Fibroblast of the aortic adventitia (primary cell): ENCODE measurements at places on chromosomes 6 and 20.

DNA sequence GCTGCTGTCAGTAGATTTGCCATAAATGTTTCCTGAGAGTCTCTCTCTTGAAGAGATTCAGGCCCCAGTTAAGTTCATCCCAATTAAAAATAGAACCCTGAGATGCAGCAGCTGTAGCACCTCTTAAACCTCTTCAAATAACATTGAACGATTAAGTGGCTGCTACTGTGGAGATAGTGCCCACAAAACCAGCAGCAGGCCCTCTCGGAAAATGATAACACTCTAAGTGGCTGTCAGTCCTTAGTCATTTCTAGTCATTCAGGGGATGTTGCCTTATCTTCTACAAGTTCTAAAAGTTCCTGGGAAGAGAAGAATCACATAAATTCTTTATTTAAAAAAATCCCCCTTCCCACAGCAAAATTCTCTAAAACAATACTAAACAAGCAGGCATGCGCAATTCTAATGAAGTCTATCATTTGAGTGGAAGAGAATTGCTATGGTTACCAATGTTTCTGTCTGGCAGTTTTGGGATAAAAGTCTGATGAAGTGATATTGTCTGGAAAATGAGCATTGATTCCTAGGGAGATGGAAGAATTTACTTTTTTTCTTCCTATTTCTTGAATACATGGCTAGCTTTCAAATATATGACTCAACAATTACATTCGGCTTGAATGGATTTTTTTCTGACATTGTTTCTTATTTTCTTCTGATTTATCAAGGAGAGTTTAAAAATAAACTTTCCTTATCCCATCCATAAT lies 131.9 kb downstream of the TRMT11 start:
- peak; percentile 69 for DNase-seq

DNA sequence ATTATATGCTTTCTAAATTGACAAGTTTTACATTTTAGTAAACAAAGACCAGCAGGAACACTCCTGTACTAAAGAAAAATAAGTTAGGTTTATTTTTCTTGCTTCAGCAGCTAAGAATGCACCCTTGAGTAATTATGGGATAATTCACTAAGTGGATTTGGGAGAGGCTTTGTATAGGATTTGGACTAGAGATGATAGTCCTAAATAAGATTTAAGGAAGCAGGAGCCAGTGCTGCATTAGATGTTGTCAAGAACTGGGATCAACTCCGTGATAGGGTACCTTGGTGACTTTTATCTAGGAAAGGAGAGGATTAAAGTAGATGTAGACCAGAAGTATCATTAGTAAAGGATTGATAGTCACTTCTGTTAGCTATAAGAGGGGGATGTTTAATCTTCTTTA lies 4.1 kb upstream of the C6orf141 start:
- no peak for DNase-seq

DNA sequence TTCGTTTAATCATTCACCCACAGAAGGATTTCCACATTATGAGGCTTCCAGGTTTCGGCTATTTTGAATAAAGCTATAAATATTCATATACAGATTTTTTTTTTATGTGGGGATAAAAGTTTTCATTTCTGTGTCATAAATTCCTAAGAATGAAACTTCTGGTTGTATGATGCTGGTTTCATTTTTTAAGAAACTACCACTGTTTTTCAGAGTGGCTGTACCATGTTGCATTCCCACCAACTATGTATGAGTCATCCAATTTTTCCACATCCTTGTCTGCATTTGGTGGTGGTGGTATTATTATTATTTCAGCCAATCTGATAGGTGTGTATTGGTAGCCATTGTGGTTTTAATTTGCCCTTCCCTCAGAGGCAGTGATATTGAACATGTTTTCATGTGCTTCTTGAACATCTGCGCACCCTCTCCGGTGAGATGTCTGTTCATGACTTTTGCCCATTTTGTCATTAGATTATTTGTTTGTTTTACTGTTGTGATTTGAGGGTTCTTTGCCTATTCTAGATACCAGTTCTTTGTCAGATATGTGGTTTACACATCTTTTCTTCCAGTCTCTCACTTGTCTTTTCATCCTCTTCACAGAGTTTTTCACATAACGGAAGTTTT lies 75.5 kb downstream of the DOK5 start:
- peak; percentile 40 for DNase-seq

- DNase-seq, result no peak
Measured at GRCh38 chr20:61457725-61458124, 205.7 kb downstream of the CDH4 start.

GRCh38 chr6:39493777-39494176 lies 171.3 kb upstream of the KCNK16 start:
- no peak for DNase-seq

GRCh38 chr6:53989504-53989903 lies 121.7 kb upstream of the MLIP start:
- DNase-seq, result no peak

DNA sequence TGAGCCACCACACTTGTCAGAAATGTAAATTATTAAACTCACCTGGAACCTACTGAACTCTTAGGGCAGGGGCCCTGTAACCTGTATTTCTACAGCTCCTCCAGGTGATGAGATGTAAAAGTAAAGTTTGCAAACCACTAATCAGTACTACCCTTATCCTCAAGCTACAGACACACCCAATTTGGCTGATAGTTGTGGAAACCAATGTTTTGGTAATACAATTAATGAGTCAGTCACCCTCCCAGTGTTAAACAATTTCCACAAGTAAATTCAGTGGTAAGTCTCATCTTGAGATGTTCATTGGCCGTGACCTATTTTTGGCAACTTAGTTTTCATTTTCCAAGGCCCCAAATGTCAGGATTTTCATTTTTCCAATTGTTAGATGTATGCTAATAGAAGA lies 29.6 kb downstream of the GCNT2 start:
- DNase-seq, result no peak

DNA sequence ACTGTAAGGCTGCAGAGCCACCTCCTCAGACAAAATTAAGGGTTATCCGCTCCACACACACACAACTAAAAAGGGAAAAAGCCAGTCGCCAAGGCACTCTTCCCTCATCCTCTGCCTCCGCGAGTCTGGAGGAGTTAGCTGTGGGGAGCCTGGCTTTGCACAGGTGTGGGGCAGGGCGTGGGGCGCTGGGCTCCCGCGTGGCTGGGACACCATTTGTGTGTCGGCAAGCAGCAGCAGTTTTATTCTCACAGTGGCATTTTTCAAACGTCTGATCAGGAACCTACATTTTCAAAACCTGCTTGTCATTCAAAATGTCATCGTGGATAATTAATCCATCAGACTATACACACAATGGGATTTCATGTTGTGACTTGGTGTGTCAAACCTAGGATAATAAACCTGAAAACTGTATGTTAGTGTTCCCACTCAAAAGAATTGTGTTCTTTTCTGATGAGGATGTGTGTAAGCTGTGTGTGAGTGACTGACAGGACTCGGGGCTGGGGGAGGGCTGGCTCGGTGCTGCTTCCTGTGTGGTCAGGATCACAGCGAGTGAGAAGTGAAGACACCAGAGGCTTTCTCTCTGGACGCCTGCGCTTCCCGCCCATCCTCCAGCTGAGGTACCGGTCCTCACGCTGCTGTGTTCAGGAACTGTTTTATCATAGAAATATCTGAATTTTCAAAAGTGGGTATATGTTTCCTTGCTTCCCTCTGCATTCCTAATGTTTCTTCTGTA lies 83.1 kb downstream of the IRF4 start:
- DNase-seq, result no peak

GRCh38 chr20:24004471-24004870 lies 15.9 kb upstream of the GGTLC1 start:
- no peak for DNase-seq

DNA sequence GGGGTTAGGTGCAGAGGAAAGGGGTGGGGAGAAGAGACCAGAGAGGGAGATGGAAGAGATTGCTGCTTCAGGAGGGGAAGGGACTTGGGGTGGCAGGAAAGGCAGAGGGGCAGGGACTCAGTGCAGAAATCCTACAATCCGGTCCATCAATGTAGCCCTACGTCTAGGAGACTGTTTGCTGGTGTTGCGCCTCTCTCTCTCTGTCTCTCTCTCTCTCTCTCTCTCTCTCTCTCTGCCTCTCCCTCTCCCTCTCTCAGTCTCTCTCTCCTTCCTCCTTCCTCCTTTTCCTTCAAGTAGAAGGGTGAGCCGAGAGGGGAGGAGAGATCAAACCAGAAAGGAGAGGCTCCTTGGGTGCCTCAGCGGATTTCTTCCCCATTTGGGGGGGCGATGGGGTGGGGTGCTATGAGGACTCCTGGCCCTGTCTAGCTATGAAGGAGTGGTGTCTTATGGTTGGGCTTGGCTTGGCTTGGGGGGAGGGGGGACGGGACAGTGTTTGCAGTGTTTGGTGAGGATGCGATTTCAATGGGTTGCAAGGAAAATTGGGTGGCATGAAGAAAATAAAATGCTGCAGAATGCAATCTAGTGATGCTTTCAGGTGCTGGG lies 181.2 kb downstream of the TBXT start:
- no peak for DNase-seq

GRCh38 chr6:33694401-33694931 lies 17.0 kb downstream of the UQCC2 start:
- peak; percentile 38 for DNase-seq

DNA sequence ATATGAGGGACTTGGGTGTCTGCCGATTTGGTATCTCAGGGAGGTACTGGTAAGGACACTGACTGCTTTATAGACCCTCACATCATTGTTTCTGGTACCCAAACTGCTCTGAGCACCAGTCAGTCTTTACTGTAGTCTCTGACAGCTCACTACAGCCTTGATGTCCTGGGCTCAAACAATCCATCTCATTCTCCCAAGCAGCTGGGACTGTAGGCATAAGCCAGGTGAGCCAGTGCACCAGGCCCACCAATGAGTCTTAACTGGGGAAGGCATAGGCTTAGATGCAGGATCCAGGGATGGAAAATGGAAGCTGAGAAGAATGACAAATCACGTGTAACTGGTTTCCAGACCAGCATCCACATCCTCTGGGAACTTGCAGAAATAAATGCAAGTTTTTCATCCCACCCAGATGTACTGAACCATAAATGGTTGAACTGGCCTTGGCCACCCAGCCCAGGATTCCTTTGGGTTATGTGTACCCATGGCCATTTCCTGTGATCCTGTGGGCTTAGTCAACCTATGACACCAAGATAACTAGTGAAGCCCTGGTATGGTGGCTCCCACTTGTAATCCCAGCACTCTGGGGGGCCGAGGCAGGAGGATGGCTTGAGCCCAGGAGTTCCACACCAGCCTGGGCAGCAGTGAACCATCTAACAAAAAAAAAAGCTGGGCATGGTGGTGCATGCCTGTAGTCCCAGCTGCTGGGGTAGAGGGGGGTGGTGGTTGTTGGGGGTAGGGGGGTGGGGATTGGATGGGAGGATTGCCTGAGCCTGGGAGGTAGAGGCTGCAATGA lies 5.8 kb downstream of the TUBB start:
- peak; percentile 52 for DNase-seq

- DNase-seq, result peak; percentile 57
Measured at GRCh38 chr20:36988494-36988966, 37.0 kb upstream of the SAMHD1 start.
